Activated CD4-positive, alpha-beta memory T cell treated with anti-CD3 and anti-CD28 coated beads for 36 hours (primary cell): ENCODE measurements at places on chromosomes 1 and 21. TPM values are rescaled to one million over a fixed set of nuclear protein-coding genes. Genes with fewer than 3 reads are reported as not detected.

The CNIH4 gene
- total RNA-seq: 51.6 TPM

The PRR9 gene
- not detected for total RNA-seq

GRCh38 chr1:198620951-198621824, 17.7 kb upstream of the PTPRC start:
- peak; percentile 84 for DNase-seq

DNA sequence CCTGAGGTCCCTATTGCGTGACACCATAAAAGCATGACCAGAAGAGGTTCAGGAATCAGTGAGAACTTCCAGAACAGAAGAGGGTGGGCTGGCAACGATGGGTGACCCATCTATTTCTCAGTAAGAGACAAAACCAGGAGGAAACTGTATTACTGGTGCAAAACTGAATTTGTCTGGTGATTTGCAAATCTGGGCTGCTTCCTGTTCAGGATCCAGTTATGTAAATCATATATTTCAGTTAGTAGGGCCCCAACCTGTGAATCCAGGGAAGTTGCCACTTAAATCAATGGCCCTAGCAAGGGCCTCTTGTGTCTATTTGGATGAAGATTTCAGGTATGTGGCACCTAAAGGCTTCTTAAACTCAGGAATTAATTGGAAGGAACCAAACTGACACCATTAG, 23.1 kb upstream of the SMAP2 start:
- DNase-seq: no peak

The AXDND1 gene
- 0.48 TPM for total RNA-seq
